SW480 (cell line): ENCODE measurements at places on chromosomes 11 and 22.

- no peak for DNase-seq
These were observed 391.5 kb downstream of the CADM1 start for GRCh38 chr11:115112754-115113153.

DNA sequence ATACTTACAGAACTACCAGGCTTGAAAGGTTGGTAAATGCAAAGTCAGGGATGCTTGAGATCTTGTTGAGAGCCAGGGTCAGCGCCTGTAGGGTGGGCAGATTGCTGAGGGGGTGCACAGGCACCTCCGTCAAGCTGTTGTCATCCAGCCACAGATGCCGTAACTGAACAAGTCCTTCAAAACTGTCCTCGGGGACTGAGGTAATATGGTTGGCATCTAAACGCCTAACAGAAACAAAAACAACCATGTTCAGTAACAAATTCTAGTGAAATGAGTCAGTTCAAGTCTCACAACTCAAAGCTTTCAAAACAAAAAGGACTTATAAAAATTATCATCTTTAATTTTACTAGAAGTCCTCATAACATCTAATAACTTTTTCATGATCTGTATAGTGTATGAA lies 22.2 kb upstream of the CCDC34 start:
- DNase-seq = no peak

DNA sequence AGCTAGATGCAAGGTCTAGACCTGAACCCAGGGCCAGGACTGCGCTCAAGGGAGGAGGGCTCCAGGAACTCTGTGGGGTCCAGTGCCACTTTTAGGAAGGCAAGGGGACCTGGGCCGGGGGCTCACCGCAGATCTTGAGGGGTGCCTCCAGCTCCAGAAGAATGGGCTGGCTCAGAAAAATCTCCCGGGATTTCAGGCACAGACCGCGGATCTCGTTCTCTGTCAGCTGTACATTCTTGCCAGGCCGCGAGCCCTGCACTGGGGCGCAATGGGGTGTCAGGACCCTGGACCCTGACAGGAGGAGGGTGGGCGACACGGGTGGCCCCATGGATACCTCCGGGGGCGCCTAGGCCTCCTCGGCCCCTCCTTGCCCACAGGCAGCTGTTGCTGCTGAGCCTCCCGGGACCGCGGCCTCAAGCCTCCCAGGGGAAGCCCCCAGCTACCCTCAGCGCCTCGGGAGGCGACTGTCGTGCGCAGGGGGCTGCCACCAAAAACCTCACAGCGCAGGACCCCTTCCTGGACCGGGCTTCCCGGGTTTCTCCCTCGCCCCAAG lies 640 bp downstream of the PPP1CA start:
- no peak for DNase-seq

DNA sequence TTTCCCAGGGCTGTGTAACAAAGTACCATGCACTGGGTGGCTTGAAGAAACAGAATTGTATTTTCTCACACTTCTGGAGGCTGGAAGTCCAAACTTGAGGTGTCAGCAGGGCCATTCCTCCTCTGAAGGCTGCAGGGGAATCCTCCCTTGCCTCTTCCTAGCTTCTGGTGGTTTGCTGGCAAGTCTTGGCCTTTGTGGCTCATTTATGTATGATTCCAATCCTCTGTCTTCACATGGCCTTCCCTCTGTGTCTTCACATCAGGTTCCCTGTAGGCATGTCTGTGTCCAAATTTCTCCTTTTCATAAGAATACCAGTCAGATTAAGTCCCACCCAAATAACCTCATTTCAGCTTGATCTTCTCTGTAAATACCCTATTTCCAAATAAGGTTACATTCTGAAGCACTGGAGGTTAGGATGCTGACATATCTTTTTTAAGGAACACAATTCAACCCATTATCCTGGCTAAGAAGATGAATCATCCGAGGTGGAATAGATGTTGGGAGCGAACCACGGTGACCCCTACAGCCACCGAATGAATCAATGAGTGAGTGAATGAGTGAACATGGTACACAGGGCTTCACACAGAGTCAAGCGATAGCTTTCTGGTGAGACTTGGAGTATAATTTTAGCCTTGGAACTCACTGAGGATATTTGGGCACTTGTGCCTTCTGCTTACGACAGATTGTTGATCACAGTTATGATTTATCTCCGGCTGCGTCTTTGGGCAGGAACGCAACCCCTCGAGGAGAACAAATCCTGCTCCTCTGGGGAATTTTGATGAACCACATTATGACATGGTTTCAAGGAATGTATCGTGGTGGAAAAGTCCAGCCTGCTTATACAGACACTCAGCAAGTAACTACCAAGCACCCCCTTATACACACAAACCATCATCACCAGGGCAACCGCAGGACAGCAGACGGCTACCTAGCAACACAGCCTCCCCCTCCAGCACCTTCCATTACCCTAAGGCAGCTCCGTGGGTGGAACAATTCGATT lies 34.3 kb upstream of the MICAL2 start:
- DNase-seq = no peak
